Stimulated activated naive CD4-positive, alpha-beta T cell (primary cell): ENCODE measurements at places on chromosomes 6 and 20.

- DNase-seq, result no peak
Measured at GRCh38 chr20:46700481-46700880, 9.0 kb upstream of the SLC2A10 start.

DNA sequence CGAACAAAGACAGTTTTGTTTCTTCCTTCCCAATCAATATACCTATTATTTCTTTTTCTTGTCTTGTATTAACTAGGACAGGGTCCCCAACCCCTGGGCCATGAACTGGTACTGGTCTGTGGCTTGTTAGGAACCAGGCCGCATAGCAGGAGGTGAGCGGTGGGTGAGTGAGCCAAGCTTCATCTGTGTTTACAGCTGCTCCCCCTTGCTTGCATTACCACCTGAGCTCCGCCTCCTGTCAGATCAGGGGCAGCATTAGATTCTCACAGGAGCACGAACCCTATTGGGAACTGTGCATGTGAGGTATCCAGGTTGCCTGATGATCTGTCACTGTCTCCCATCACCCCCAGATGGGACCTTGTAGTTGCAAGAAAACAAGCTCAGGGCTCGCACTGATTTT is 151.9 kb downstream of the CDKAL1 start:
- DNase-seq, result no peak

DNA sequence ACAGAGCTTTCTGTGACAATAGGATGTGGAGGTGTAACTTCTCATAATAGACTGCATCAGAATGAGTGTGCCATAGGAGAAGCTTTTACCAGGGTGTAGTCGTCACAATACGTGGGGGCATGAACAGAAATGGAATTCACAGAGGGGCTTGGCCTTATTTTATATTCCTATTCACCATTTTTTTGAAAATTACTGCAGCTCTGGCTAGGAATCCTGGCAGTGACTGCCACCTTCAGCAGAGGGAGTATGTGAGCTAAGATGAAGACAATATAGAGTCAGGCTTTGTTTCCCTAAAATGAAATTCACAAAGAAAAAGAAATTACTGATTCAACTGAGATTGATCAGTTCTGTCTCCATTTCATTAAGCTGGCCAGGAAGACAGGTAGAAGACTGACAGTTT is 13.9 kb downstream of the TOMM6 start:
- no peak for DNase-seq

DNA sequence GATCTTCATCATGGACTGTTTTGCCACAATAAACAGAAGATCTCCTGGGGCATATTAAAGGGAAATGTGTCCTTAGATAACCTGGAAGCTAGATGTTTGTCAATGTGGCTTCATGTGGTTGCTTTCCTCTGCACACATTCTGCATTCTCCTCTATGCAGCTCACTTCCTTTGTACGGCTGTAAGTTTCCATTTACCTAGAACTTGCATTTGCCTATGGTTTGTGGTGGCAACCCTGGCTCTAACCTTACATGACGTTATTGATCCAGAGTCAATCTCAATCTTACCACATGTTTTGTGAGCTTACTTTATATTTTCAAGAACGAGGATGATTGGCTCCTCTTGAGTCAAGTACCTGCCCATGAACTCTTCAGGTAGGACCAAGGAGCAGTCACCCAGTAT is 863.1 kb downstream of the MAFB start:
- DNase-seq, result no peak

GRCh38 chr6:139832493-139833305 is 458.3 kb upstream of the CITED2 start:
- DNase-seq, result no peak

- DNase-seq, result no peak
Measured at GRCh38 chr6:138416206-138416605, 12.2 kb downstream of the HEBP2 start.

GRCh38 chr20:13099676-13100075 is 90.9 kb downstream of the SPTLC3 start:
- DNase-seq, result no peak

GRCh38 chr6:18039481-18039880 is 52.0 kb upstream of the KIF13A start:
- DNase-seq, result no peak

GRCh38 chr20:50918403-50918802 is 12.8 kb downstream of the ADNP start:
- no peak for DNase-seq

GRCh38 chr6:108565091-108565766 is 4.5 kb downstream of the FOXO3 start:
- DNase-seq, result no peak

DNA sequence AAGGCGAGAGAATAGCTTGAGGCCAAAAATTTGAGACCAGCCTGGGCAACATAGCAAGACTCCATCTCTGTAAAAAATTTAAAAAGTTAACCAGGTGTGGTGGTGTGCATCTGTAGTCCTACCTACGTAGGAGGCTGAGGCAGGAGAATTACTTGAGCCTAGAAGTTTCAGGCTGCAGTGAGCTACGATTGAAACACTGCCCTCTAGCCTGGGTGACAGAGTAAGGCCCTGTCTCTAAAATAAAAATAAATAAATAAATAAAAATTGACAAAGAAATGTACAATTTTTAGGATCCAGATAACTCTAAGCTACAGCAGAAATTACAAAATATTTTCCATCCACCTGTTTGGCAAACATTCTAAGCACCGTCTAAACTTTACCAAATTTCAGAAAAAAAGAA is 941.0 kb upstream of the ADGRB3 start:
- DNase-seq, result no peak

DNA sequence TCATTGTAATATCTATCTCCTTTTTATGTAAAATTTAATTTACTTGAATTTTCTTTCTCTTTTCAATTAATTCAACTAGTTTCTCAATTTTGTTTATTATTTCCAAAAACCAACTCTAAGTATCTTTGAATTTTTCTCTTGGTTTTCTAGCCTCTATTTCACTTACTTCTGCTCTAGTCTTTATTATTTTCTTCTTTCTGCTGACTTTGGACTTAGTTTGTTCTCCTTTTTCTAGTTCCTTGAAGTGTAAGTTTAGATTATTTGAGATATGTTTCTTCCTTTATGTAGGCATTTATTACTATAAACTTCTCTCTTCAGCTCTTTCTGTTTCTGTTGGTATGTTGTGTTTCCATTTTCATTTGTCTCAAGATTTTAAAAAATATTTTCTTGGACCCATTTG is 70.8 kb downstream of the TNFAIP3 start:
- DNase-seq, result no peak

DNA sequence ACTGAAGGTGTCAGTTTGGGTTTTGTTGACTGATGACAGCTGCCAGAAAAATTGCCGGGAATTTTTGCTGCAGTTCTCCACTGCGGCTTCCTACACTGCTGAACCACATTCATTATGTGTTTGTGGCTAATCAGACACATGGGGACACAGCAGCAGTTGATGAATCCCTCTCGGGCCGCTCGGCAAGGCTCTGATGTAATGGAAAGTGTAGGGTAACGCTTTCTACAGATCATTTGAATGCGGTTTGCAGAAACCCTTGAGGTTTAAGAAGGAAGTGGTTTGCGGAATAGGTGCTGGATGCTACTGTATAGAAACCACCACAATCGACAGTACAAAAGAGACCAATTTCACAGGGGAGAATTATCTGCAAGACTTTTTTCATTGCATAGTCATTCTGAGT is 138.7 kb upstream of the SASH1 start:
- DNase-seq, result no peak

DNA sequence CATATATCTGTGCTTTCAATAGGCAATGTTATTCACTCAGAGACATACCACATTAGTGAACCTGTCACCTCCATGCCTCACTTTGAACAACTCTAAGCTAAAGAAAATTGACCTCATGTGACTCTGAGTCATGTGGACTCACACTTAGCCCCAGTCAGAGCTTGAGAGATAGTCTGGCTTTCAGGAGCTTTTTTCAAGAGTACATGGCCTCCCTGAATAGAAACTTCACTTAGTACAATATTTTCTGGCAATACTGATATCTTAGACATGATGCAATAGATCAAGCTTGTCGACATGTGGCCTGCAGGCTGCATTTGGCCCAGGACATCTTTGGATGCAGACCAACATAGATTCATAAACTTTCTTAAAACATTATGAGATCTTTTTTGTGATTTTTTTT is 8.5 kb downstream of the SPTLC3 start:
- DNase-seq, result no peak

GRCh38 chr20:35610833-35611427 is 4.7 kb upstream of the SPAG4 start:
- no peak for DNase-seq

GRCh38 chr6:16334671-16335070 is 96.3 kb downstream of the GMPR start:
- no peak for DNase-seq

- DNase-seq, result no peak
Measured at GRCh38 chr6:79649016-79649415, 17.9 kb downstream of the SH3BGRL2 start.

GRCh38 chr6:110882824-110883554 is 8.4 kb downstream of the AMD1 start:
- DNase-seq, result no peak

- no peak for DNase-seq
Measured at GRCh38 chr6:89928604-89929003, 34.3 kb downstream of the GJA10 start.

- DNase-seq, result no peak
Measured at GRCh38 chr6:11276911-11277274, 44.4 kb upstream of the NEDD9 start.

- no peak for DNase-seq
Measured at GRCh38 chr6:117564681-117565080, 37.6 kb downstream of the GOPC start.

DNA sequence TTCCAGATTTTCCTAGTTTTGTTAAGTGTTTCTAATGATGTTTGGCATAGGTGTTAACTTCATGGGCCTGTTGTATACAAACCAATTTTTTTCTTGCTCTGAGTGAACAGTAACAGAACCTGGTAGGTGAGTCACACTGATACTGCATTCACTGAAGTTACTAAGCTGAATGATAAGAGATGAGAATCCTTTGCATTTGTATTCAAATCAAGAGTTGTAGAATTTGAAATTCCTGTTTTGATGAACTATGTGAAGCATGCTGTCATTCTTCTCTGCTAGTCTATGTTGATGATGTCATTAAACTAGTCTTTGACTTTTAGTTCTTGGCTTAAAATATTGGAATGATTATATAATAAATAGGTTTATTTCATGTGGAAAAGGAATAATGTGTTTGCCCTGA is 37.9 kb downstream of the PTPRA start:
- no peak for DNase-seq

GRCh38 chr20:53555081-53555480 is 38.6 kb downstream of the ZNF217 start:
- DNase-seq, result no peak
